Bronchus fibroblast of lung (primary cell): ENCODE measurements at places on chromosomes 1 and 21. TPM values are rescaled to one million over a fixed set of nuclear protein-coding genes. Genes with fewer than 3 reads are reported as not detected.

Gene TNFRSF9
- total RNA-seq = 0.15 and 0.34 TPM in 2 replicates

Gene CHRNB2
- under 0.01 TPM in 1 of 2 replicates, not detected in the other for total RNA-seq

Gene OR4F16
- total RNA-seq = not detected in 2 replicates

Gene S100A8
- total RNA-seq = not detected in 2 replicates

Gene FCGR1A
- not detected in 2 replicates for total RNA-seq

Gene OPRD1
- not detected in 2 replicates for total RNA-seq

Gene PLA2G2C
- not detected in 2 replicates for total RNA-seq

Gene TRAF5
- total RNA-seq = 2.4 and 2.8 TPM in 2 replicates

Gene CYP4Z1
- total RNA-seq = not detected in 2 replicates

Gene MPZ
- 1.2 and 1.3 TPM in 2 replicates for total RNA-seq

Gene PM20D1
- under 0.01 TPM in 1 of 2 replicates, not detected in the other for total RNA-seq

Gene SPRR5
- total RNA-seq = not detected in 2 replicates

Gene PRKAA2
- 1.2 TPM in 2 replicates for total RNA-seq

Gene NPHS2
- not detected in 2 replicates for total RNA-seq

Gene KRTAP21-2
- total RNA-seq = not detected in 2 replicates

Gene UMODL1
- not detected in 2 replicates for total RNA-seq

Gene CCDC28B
- total RNA-seq = 16.0 and 16.8 TPM in 2 replicates

Gene ZNF678
- 4.9 and 5.5 TPM in 2 replicates for total RNA-seq

Gene PAPPA2
- total RNA-seq = 0.17 and 0.30 TPM in 2 replicates

Gene SPATA21
- not detected in 2 replicates for total RNA-seq

Gene FAM151A
- not detected in 2 replicates for total RNA-seq

Gene ZBTB40
- 6.2 and 6.7 TPM in 2 replicates for total RNA-seq

Gene TCHH
- total RNA-seq = not detected in 2 replicates

Gene IGSF9
- total RNA-seq = under 0.01 and 0.17 TPM in 2 replicates

Gene HEYL
- under 0.01 TPM in 1 of 2 replicates, not detected in the other for total RNA-seq

Gene ZMYND12
- 0.34 and 2.7 TPM in 2 replicates for total RNA-seq

Gene CADM3
- total RNA-seq = under 0.01 and 0.34 TPM in 2 replicates

Gene CD1B
- total RNA-seq = not detected in 2 replicates

Gene APH1A
- 109 and 111 TPM in 2 replicates for total RNA-seq

Gene LAD1
- not detected in 2 replicates for total RNA-seq

Gene TSPAN1
- 0.89 and 1.0 TPM in 2 replicates for total RNA-seq

Gene RAP1GAP
- not detected in 2 replicates for total RNA-seq

Gene PALMD
- total RNA-seq = not detected in 2 replicates

Gene FNBP1L
- total RNA-seq = 8.0 and 10.4 TPM in 2 replicates

Gene SERTAD4
- total RNA-seq = under 0.01 and 0.15 TPM in 2 replicates
